ENCODE measurements at places on chromosomes 16 and 17.
A peak's percentile ranks its signal among the peaks of the same experiment; 100 is the strongest.

DNA sequence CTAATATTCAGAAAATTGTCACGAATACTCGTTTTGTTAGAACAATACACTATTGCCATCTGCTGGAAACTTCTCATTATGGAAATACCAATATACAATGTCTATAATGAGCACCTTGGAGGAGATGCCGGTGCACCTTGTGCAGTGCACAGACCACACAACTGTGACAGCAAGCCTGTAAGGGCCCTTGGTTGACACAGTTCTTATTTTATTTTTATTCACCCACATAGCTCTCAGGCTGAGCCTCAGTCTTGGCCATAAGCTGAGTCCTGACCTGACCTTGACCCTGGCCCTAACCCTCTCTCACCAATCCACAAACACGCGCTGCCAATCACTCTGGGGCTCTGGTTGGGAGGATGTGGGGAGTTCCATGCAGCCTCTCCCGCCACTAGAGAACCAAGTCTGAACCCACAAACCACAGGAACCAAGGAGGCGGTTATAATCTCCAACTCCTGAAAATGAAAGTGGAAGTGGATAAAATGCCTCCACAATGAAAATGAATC lies 7.6 kb downstream of the AIPL1 start:
- no peak overlapping the region for H3K4me3 ChIP-seq
- peak; percentile 76 for DNase-seq
- H3K27ac ChIP-seq, result no peak overlapping the region
- H3K4me1 ChIP-seq, result peaks cover 13% of the 10 kb centered on the region
- peaks cover 53% of the 10 kb centered on the region for H3K27me3 ChIP-seq
- peaks cover 3% of the 10 kb centered on the region for H3K36me3 ChIP-seq

DNA sequence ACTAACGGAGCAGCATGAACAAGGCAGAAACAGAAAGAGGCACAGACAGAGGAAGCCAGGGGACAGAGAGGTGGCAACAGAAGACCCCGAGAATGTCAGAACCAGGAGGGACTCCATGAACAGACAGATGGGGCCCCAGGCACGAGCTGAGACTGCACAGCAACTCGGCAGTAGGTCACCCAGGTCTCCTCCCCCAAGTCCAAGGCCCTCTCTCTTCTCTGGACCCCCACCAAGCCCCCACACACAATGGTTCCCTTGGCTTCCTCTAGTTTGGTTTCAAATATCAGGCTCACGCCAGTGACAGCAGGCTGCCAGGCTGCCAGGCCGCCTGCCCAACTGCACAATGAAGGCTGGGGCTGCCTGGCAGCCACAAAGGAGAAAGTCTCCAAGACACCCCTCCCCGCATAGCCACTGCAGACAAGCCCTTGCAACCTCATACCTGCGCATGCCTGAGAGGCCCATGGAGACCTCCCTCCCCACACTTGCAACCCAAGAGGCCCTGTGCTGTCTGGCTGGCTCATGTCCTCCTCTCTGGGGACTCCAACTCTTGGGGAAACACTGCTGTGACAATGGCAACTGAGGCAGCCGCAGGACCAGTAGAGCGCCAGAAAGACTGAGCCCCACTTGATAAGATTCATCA lies 54.8 kb downstream of the PIMREG start:
- no peak overlapping the region for H3K27ac ChIP-seq
- H3K27me3 ChIP-seq, result peaks cover 11% of the 10 kb centered on the region
- H3K4me3 ChIP-seq, result no peak overlapping the region
- no peak for DNase-seq
- peaks cover 10% of the 10 kb centered on the region for H3K4me1 ChIP-seq
- H3K36me3 ChIP-seq, result no peaks in the 10 kb centered on the region

- no peaks in the 10 kb centered on the region for H3K27me3 ChIP-seq
- no peak for DNase-seq
- H3K4me1 ChIP-seq, result peaks cover 4% of the 10 kb centered on the region
- H3K27ac ChIP-seq, result no peak overlapping the region
- peaks cover 57% of the 10 kb centered on the region for H3K36me3 ChIP-seq
Measured at GRCh38 chr17:61984821-61985220, 57.0 kb upstream of the INTS2 start.

GRCh38 chr17:73156166-73156840 lies 8.5 kb upstream of the SSTR2 start:
- peaks cover 14% of the 10 kb centered on the region for H3K4me1 ChIP-seq
- H3K27ac ChIP-seq, result no peak overlapping the region
- peaks cover 20% of the 10 kb centered on the region for H3K27me3 ChIP-seq

Data from activated T-helper 2 cell treated with anti-CD3 and anti-CD28 coated beads, Interferon-gamma antibody, Interleukin-2, Interleukin-4, amounts not matched to agents 10 μg/mL and 5 μg/mL and 100 μg/mL, durations not matched to agents 14 hours and 24 hours and 36 hours (primary cell).